ENCODE measurements at places on chromosomes 3 and 15. TPM values are rescaled to one million over a fixed set of nuclear protein-coding genes. Genes with fewer than 3 reads are reported as not detected.

CPNE9 gene
- 0.12 TPM for total RNA-seq

TRIM69 gene
- total RNA-seq: 9.8 TPM

CERS3 gene
- not detected for total RNA-seq

GRCh38 chr3:48459773-48460516 is 13.4 kb downstream of the ATRIP start:
- no peaks in the 10 kb centered on the region for H3K4me1 ChIP-seq
- H3K27me3 ChIP-seq: no peaks in the 10 kb centered on the region
- no peak overlapping the region for H3K4me3 ChIP-seq
- H3K36me3 ChIP-seq: peaks cover 32% of the 10 kb centered on the region

GRCh38 chr3:138297876-138298275 is 31.8 kb downstream of the NME9 start:
- H3K27ac ChIP-seq: no peak overlapping the region
- H3K36me3 ChIP-seq: no peaks in the 10 kb centered on the region
- no peak for DNase-seq
- H3K4me3 ChIP-seq: no peak overlapping the region

- DNase-seq: no peak
- H3K27me3 ChIP-seq: no peaks in the 10 kb centered on the region
- H3K4me3 ChIP-seq: no peak overlapping the region
Observed at GRCh38 chr3:120846073-120846472, 61.9 kb upstream of the STXBP5L start.

GRCh38 chr15:34620142-34620541 is 36.7 kb upstream of the GOLGA8B start:
- no peaks in the 10 kb centered on the region for H3K4me1 ChIP-seq
- no peaks in the 10 kb centered on the region for H3K27me3 ChIP-seq
- H3K27ac ChIP-seq: no peak overlapping the region

- no peaks in the 10 kb centered on the region for H3K36me3 ChIP-seq
- no peak for DNase-seq
- no peak overlapping the region for H3K27ac ChIP-seq
- peak overlapping the region; percentile 79 for H3K4me3 ChIP-seq
Observed at GRCh38 chr3:179321668-179322285, 1.1 kb upstream of the ZNF639 start.

DNA sequence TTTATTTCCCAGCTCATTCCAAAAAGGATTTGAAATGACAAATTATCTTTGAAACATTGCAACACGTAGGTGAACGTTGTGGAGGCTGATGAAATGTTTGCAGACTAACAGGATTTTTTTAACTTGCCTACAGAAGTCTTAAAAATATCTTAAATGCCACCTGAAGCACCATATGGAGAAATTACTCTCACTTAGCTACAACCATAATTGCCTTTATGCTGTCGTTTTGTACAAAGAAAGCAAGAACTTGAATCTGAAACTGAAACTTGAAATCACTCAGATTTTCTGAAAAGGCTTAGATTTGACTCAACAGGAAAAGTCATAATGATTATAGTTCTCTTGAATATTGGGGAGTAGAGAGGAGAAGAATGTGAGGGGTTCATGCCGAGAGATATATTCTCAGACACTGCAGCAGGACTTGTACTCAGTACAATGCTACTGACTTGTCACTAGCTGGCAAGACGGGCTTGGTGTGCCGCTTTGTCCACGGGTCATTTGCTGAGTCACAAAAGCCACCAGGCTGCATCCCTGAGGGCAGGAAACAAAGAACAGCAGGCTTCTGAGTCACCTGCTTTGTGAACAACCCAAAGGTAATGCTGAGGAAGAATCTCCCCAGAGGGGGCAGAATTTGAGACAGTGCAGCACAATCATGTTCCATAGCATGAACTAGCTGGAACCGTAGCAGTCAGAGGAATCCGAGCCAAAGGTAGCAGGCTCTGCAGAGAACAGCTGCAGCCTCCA is 7.1 kb upstream of the FMN1 start:
- H3K27me3 ChIP-seq: no peaks in the 10 kb centered on the region
- no peaks in the 10 kb centered on the region for H3K4me1 ChIP-seq
- DNase-seq: peak; percentile 64
- H3K4me3 ChIP-seq: peak overlapping the region; percentile 27

- no peak overlapping the region for H3K27ac ChIP-seq
- DNase-seq: no peak
- H3K4me3 ChIP-seq: no peak overlapping the region
- no peaks in the 10 kb centered on the region for H3K36me3 ChIP-seq
- H3K4me1 ChIP-seq: no peaks in the 10 kb centered on the region
Observed at GRCh38 chr3:111412656-111413055, 129.3 kb upstream of the CD96 start.

DNA sequence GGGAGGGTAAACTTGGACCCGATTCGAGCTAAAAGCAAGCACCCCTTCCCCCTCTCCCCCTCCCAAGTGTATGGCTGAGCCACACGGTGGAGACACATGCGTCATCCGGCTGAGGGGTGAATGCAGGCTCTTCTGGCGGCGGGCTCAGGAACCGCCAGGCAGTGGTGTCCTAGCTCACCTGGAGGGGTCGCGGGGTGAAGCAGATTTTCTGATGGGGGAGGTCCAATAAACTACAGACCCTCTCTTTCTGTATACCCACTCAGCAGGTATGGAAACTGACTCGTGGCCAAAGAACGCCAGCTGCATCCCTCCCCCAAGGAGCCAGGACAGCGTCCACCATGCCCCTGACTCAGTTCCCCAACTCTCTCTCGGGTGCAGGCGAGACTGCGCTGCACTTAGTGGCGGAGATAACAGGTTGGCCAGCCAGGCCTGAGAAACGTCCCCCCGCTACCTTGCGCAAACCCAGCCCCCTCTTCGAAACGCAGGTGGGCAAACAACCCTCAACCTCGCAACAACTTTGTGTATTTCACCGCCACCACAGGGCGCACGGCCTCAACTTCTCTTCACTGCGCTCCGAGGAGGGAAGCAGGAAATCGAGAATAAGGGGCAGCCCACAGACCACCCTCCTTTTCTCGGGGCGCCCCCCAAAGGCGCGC is 1.3 kb downstream of the MAGI1 start:
- H3K27me3 ChIP-seq: no peaks in the 10 kb centered on the region
- DNase-seq: peak; percentile 71
- H3K4me1 ChIP-seq: no peaks in the 10 kb centered on the region

- H3K36me3 ChIP-seq: no peaks in the 10 kb centered on the region
- no peak for DNase-seq
- H3K27me3 ChIP-seq: no peaks in the 10 kb centered on the region
- H3K4me1 ChIP-seq: no peaks in the 10 kb centered on the region
- H3K27ac ChIP-seq: no peak overlapping the region
Observed at GRCh38 chr15:55799291-55800212, 56.6 kb upstream of the PRTG start.

- H3K27me3 ChIP-seq: no peaks in the 10 kb centered on the region
- no peak overlapping the region for H3K4me3 ChIP-seq
- no peaks in the 10 kb centered on the region for H3K4me1 ChIP-seq
- no peaks in the 10 kb centered on the region for H3K36me3 ChIP-seq
- H3K27ac ChIP-seq: no peak overlapping the region
Observed at GRCh38 chr15:69400850-69401249, 13.3 kb upstream of the KIF23 start.

GRCh38 chr3:195224156-195224979 is 46.6 kb downstream of the XXYLT1 start:
- H3K4me3 ChIP-seq: no peak overlapping the region
- no peak overlapping the region for H3K27ac ChIP-seq
- H3K27me3 ChIP-seq: no peaks in the 10 kb centered on the region
